ENCODE measurements at places on chromosomes 1 and 21. TPM values are rescaled to one million over a fixed set of nuclear protein-coding genes. Genes with fewer than 3 reads are reported as not detected.

DNA sequence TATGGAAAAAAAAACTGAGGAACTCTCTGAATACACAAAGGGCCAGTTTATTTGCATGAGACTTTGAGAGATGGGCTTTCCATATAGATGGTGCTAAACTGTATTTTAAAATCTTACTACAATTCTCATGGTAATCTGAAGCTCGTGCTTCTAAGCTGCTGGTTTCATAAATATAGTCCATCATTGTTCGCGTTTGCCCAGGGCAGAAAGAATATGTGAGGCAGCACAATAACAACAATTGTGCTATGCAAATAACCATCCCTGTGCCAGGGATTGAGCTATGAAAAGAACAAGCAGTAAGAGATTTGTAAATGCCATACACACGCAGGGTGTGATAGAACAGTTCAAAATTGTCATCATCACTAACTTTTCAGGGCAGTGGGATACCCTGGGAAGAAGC, 4.9 kb upstream of the EPS15 start:
- no peak for DNase-seq

- no peak for DNase-seq
Observed at GRCh38 chr1:248792342-248792741, 33.4 kb downstream of the SH3BP5L start.

DNA sequence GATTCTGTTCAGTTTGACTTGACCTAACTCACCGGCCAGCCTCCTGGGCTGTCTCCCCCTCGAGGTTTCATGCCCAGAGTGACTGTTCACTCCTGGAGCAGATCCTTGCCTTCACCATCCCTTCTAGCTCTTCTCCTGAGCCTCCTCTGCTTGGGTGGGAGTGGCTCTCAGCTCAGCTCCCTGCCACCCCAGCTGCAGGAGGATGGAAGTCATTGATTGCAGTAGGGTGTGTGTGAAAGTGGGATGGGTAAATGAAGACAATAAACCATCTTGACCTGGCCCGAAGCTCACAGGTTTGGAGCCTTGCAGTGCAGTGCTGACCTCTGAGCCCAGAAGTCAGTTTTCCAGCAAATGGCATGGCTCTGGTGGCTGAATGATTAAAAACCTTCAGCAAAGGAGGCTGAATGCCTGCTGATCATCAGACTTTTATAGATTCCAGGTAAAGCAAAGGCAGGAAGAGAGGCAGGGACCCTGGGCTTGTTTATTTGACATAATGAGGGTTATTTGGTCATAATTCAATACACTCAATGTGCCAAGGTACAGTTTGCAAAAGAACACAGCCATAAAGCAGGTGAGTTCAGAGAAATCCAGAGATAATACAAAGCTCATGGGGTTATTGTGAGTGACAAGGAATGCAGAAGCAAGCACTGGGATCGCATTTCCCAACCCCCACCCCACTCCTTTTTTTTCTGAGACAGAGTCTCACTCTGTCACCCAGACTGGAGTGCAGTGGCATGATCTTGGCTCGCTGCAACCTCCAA, 17.5 kb upstream of the TFF3 start:
- DNase-seq, result no peak

DNA sequence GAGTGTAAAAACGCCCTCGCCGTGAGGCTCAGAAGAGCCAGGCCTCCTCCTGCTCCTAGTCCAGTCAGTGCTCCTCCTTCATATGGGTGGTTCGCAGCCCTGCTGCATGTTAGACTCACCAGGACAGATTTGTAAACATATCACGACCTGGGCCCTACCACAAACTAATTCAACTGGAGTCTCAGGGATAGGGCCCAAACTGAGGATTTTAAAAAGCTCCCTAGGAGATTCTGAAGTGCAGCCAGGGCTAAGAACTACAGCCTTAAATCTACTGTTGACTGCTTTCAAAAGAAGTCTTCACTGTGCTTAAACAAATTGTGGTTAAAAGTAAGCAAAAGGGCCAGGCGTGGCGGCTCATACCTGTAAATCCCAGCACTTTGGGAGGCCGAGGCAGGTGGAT, 57.0 kb downstream of the CAMTA1 start:
- DNase-seq, result no peak

GRCh38 chr1:43000271-43000670, 41.6 kb upstream of the SLC2A1 start:
- no peak for DNase-seq

RERE gene
- total RNA-seq, result 9.8 TPM

GRCh38 chr1:76921590-76921989, 54.3 kb downstream of the ST6GALNAC5 start:
- DNase-seq, result no peak

DNA sequence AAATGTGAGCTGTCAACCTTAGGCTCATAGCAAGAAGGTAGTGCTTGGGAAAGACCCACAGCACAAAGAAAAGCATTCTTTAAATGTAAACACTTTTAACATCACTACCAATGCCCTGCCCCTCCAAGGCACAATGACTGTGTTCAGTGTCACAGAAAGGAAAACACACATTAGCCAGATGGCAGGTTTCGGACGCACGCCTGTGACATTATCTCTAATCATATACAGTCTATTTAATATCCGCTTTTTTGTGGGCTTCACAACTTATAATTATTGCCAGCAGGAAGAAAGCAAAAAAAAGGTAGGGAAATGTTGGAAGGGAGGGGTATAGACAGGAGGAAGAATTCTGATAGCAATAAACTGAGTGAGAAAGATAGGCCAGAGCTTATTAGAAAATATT, 112.4 kb upstream of the BEND5 start:
- DNase-seq, result no peak

GRCh38 chr1:37726751-37727585, 34.7 kb downstream of the CDCA8 start:
- no peak for DNase-seq

GRCh38 chr21:45322231-45322959, 34.7 kb upstream of the POFUT2 start:
- no peak for DNase-seq
